SK-N-SH treated with all-trans-retinoic acid at 6 μM for 48 hours (cell line): ENCODE measurements at places on chromosomes 6 and 20.

DNA sequence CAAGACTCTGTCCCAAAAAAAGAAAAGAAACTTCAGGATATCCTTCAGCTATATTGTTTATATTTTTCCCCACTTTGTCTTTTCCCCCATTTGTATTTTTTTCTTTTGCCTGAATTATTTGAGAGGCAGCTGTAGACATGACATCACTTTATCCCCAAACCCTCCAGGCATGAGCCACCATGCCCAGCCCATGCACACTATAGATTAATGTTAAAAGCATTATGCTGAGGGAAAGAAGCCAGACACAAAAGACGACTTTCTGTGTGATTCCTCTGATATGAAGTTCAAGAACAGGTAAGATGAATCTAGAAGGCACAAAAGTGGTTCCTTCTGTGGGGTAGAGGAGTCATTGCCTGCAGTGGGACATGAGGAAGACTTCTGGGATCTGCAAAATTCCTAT is 16.4 kb downstream of the CEBPB start:
- no peak for ATAC-seq

DNA sequence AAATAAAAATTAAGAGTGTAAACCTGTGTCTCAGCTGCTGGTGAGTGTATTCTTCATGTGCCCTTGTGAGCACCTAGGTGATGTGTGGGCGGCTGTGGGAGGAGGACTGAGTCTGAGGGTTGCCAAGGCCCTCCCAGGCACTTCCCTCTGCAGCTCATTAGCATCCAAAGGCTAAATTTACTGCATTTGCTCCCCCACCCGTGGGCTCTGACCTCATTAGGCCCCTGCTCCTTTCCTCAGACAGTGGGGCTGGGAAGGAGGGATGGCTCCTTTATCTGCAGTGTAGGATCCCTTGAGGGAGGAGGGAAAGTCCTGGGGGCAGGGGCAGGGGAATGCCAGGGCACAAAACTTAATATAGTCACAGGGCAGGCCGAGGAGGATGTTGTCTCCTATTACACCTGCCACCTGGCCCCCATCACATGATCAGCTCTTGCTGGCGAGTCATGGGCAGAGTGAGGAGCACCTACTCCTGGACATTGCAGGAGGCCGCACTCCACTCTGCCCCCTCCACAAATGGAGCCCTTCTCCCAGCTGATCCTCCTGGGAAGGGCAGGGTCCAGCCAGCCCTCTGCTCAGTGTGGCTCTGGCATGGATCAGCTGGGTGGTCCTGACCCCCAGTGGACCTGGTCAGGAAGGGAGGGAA is 133.2 kb downstream of the MRPL14 start:
- no peak for ATAC-seq

DNA sequence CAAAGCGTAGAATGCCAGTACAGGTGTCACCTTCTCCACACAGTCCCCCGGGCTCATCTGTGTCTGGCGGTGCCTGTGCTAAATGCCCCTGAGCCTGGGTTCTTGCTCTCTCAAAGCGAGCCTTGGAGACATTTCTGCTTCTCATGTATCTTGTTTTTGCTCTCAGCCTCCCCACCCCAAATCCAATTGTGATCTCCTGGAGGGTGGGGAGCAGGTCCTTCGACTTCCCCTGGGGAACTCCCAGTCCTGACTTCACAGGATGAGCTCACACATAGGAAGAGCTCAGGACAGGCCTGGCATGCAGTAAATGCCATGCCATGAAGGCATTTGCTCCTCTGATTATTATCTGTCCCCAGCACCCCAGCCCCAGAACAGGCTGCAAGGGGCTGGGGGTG is 58.1 kb downstream of the NOL4L start:
- ATAC-seq, result no peak

- ATAC-seq, result no peak
Observed at GRCh38 chr6:120262354-120262753, 912.8 kb upstream of the MAN1A1 start.

DNA sequence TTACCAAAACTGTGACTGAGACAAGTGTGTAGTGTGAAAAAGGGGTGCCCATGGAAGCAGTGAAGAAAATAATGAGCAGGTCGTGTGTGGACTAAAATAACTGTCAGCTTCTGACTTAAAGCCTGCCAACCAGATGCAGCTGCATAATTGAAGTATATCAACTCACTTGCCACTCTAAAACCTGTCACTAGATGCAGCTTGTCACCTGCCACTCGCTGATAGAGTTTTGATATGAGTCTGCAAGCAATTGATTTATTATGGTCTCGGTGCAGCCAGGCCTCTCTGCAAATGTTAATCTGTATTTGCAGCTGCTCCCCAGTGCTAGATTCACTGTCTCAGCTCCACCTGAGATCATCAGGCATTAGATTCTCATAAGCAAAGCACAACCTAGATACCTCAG is 1090.0 kb upstream of the EYS start:
- no peak for ATAC-seq

DNA sequence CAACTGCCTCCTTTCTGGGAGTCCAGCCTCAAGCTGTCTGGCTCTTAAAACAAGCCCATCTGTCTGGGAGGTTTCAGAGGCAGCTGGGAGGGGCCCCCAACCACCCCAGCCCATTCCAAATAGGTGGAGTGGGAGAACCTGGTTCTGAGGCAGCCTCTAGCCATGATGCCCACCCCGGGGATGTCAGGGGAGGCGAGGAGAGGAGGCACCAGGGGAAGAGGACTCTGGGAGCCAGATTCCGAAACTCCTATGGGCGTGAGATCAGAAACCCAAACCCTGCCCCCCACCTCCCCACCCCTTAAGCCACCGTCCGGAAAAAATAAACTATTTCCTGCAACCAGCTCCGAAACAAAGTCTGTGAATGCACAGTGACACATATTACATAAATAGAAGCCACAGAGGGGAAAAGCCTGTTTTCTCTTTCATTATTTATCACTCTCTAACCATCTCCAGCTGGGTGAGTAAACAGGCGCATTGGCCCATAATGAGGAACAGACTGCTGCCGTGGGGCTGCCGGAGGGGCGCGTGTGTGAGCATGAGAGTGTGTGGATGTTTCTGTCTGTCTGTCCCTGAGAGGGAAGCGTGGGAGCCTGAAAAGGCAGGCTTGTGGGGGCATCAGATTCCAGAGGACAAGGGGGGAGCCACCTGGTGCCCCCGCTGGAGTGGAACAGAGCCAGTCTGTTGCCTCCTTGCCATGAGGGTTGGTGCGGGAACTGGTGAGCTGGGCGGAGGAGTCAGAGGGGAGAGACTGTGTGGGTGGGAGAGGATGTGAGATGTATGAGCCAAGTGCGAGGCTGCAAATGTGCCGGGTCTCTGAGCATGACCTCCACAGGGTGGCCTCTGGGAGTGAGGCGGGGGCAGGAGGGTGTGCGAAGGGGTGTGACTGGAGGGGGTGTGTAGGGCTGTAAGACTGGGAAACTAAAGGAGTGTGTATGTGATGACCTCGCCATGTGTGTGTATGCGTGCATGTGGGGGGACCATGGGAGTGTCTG is 14.3 kb upstream of the FOXP4 start:
- peak; percentile 92 for ATAC-seq

DNA sequence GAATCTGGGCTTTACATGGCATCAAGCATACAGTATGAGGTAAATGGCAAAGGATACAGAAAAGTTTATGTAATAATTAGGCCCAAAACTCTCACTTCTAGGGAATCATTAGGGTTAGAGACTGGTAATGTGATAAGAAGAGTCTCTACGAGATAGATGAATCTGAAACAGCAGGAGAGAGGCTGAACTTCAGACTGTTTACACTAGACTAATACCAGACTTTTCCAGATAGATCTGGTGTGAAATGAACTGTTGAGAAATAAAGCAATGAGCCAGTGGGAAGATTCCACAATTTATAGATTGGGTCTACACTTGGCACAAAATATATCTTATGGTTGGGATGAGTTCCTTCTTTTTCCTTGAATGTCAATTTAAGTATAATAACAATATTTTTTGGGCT is 134.3 kb downstream of the MAN1A1 start:
- ATAC-seq, result no peak

DNA sequence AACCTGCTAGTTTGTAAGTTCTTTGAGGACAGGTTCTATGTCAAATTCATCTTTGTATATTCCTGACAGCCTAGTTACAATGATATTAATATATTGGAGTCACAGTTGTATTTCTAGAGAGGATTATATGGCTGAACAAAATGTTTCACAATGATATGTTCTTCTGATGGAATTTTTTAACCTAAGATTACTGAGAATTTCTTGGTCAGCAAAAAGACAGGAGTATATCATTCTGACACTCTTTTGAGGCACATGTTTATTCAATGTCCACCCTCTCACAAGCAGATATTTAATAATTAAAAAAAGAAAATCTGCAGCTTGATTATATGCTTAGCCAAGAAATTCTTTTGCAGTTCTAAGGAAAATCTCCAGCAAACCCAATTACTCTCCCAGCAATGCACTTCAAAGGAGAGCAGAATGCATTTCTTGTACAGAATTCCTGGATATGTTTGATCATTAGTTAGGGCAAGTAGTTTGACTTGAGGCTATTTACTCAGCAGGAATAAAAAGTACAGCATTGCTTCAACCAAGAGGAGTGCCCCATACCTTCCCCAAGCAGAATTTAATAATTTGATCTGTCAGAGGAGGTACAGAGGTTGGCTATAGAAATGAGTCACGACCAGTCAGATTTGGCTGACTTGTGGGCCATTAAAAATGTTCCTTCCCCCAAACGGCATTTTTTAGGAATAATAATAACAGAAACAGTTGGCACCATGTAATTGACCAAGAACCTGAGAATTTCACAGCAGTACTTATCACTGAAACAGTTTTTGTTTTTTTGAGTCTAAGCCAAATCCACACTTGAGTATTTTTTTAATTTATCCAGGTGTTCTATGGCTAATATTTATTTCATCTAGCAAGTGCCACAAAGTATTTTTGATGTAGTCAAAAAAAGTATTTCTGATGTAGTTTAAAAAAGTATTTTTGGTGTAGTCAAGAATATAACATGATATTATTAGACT is 508.1 kb upstream of the FLRT3 start:
- ATAC-seq, result no peak

DNA sequence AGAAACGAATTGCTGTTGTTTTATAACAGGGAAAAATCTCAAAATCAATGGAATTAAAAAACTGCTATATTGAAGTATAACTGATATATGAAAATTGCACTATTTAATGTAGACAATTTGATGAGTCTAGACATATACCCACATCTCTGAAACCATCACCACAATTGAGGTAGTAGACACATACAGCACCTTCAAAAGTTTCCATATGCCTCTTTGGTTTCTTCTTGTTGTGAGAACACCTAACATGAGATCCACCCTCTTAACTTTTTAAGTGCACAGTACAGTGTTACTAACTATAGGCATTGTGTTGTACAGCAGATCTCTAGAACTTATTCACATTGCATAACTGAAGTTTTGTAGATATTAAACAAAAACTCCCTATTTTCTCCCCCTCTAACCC is 14.0 kb upstream of the SLC17A5 start:
- ATAC-seq, result no peak

GRCh38 chr6:111173946-111174345 is 86.6 kb downstream of the SLC16A10 start:
- no peak for ATAC-seq

GRCh38 chr6:72132851-72133250 is 246.5 kb downstream of the RIMS1 start:
- ATAC-seq, result no peak; the same call in 2 of the 3 replicates

DNA sequence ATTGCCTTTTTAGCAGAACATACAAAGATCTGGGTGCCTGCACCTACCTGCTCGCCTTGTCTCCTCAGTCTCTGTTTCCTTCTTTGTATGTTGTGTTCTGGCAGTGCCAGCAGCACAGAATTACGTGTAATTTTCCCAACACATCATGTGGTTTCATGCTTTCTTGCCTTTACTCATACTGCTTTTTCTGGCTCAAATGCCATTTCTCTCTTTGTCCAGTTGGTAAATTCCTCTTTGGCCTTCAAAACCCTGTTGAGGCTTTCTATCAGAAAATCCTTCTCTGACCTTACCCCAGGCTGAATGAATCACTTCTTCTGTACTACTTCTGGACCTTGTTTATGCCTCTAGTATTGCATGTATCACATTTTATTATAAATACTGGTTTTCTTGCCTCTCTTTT is 31.8 kb downstream of the L3MBTL3 start:
- no peak for ATAC-seq

- ATAC-seq, result no peak
Observed at GRCh38 chr6:75550544-75551167, 51.0 kb upstream of the SENP6 start.

DNA sequence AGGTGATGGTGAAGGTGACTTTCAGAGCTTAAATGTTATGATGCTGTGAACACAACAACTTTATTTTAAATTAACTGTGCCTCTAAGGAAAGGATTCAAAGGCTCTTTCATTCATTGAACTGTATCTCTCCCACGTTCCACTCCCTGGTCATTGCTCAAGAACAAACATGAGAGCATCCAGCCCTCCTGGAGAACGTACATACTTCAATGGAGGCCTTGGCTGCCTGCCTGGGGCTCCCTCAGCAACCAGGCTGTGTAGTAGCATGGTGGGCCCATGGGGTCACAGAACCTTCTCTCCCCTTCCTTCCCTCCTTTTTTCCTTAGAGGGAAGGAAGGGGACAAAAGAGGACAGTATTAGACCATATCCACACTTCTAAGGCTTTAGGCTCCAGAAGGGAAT is 234.3 kb downstream of the CDC5L start:
- no peak for ATAC-seq

DNA sequence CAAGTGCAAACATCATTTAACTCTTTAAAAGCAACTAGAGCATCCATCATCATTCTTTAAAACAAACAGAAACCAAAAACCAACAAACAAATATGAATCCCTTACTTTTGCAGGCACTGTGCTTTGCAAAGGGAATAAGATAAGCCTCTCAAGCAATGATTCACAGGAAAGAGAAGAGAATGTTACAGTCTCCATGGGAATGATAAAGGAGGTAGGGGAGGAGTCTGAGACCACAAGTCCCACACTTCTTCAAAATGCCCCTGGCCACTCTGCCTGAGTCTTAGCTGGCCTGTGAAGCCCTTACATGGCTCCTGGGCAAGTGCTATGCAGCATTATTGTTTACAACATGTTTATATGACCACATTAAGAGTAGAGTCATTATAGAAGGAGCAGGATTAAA is 257.7 kb upstream of the MARCKS start:
- ATAC-seq, result no peak

DNA sequence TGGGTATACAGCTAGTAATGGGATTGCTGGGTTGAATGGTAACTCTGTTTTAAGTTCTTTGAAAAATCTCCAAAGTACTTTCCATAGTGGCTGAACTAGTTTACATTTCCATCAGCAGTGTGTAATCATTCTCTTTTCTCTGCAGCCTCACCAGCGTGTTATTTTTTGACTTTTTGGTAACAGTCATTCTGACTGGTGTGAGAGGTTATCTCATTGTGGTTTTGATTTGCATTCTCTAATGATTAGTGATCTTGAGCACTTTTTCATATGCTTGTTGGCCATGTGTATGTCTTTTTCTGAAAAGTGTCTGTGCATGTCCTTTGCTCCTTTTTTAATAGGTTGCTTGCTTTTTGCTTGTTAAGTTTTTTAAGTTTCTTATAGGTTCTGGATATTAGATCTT is 194.2 kb upstream of the PHACTR1 start:
- ATAC-seq, result no peak

- ATAC-seq, result no peak
Observed at GRCh38 chr6:27565839-27566779, 93.2 kb upstream of the ZNF184 start.

- ATAC-seq, result no peak
Observed at GRCh38 chr6:57247603-57248002, 25.5 kb upstream of the RAB23 start.
